ENCODE measurements at places on chromosomes 4 and X.

DNA sequence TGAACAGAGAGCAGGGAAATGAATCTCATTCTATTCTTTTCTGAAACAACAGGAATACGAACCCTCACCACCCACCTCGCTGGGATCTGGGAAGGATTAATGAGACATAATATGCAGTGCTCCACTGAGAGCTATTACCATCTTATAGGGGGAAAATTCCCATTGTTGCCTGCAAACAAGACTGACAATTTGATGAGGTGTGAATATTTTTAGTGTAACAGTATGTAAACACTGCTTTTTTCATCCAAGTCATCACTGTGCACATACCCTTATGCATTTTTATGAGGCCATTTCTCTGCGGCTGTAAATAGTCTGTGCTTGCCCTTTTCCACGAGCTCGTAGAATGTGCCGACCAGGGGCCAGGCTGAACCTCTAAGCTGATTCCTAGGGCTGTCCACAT, 285.6 kb upstream of the CPEB2 start:
- no peak for DNase-seq

DNA sequence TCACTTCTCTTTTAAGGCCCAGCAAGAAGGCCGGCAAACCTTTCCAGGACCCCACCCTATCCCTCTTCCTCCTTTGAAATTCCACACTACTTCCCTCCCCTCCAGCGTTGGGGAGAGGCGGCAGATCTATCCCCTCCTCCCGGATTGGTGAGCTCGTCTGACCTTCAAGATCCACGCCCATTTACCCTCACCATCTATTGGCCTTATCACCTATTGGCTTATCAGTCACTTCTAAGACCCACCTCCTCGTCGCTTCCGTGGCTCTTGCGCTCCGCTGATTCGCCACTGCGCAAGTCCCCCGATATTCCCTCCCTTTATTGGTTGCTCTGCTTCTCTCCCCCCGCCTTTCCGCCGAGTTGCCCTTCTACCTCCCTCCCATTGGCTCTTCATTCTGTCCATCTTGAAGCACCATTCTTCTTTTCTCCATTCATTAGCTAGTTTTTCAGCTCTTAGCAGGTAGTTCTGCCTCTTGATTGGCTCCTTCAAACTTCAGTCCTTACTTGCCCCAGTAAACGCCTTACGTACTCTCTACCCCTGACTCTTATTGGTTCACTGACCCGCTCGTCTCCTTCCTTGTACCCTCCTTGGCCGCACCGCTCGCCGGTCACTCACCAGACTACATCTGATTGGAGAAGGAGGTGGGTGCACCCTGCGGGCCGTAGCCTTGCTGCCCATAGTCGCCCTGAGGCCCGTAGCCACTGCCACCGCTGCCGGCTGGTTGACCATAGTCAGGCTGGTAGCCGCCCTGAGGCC, 4.8 kb upstream of the PRICKLE3 start:
- DNase-seq = peak; percentile 81

- no peak for DNase-seq
Observed at GRCh38 chr4:85573270-85573669, 98.3 kb downstream of the ARHGAP24 start.

DNA sequence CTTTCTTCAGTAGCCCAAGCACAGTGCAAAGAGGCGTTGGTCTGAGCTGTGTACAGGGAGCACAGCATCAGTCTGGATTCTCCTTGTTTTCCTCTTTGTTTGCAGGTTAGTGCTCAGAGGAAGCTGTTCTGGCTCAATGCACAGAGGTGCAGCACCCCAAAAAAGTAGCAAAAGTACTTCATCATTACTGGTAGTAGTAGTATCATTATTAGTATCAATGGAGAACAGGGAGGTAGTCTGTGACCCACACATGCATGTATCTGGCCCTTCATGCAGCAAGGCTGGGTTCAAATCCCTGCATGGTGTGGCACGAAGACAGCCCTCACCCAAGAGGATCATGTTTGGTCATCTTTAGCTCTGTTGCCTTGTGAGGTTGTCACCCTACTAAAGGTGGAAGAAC, 68.7 kb downstream of the CXXC4 start:
- DNase-seq = no peak

DNA sequence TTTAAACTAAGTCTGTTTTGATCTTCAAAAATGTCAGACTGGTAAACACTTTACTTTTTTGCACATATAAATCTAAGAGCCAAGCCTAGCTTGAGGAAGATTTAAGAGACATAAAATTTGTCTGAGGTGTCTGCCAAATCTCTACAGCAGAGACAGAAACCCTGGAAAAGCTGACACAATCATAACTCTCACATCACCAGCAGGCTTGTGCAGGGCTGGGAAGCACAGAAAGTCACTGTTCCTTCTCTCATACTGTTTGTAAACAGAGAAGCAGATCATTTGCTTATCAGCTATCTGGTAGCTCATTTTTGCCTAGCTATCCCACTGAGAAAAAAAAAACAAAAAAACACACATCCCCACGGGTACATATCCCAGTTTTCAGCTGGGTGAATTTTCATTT, 7.0 kb downstream of the ENOX2 start:
- DNase-seq = no peak

- no peak for DNase-seq
Observed at GRCh38 chrX:134933911-134934310, 56.9 kb upstream of the SMIM10 start.

GRCh38 chrX:154014429-154015380, 5.0 kb downstream of the IRAK1 start:
- no peak for DNase-seq

- no peak for DNase-seq
Observed at GRCh38 chr4:62288808-62289541, 1088.8 kb downstream of the ADGRL3 start.

DNA sequence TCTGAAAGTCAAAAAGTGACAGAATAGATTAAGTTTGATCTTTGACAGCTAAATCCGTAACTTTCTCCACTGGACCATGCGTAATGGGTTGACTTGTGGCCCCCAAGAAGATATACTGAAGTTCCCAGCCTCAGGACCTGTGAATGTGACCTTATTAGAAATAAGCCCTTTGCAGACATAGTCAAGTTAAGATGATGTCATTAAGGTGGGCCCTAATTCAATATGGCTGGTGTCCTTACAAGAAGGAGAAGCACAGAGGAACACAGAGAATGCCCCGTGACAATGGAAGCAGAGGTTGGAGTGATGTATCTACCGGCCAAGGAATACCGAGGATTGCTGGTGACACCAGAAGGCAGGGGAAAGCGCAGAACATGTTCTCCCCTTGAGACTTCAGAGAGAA, 14.4 kb downstream of the ENPP6 start:
- no peak for DNase-seq

- DNase-seq = no peak
Observed at GRCh38 chr4:125522588-125522987, 207.8 kb downstream of the FAT4 start.

DNA sequence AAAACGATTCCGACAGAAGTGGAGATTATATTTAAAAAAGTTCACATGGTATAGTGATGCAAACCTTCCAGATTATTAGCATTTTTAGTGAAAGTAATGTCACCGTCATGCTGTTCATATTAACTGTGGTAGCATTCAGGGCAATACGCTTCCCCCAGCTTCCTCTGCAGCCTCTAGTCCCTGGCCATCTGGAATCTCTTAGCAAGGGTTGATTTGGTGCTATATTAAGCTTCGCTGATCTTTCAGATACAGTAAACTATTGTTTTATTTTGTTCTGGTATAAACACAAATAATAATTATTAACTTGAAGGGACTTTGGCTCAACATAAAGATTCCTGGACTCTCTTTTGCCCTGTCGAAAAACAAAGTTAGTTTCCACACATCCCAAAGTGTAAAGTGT, 1080.5 kb upstream of the TENM3 start:
- DNase-seq = no peak

DNA sequence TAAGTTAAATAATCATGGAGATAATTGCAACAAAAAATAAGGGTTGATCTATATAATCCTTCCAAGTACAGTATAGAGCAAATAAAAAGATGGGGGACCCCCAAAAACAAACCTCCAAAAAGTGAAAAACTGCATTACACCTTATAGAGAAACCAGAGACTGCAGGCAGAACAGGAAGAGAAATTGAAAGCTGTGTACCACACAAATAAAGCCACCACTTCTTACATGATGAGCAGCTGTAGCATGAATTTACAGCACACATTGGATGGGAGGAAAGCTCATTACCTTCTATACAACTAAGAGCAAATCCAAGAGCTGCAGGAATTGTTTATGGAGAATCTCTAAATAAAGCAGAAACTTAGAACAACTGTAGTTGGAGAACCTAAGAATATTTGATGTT, 152.4 kb upstream of the PDE5A start:
- DNase-seq = no peak

GRCh38 chr4:173264684-173265185, 69.4 kb downstream of the HMGB2 start:
- DNase-seq = no peak

GRCh38 chrX:154541589-154541895, 5.1 kb downstream of the G6PD start:
- no peak for DNase-seq

DNA sequence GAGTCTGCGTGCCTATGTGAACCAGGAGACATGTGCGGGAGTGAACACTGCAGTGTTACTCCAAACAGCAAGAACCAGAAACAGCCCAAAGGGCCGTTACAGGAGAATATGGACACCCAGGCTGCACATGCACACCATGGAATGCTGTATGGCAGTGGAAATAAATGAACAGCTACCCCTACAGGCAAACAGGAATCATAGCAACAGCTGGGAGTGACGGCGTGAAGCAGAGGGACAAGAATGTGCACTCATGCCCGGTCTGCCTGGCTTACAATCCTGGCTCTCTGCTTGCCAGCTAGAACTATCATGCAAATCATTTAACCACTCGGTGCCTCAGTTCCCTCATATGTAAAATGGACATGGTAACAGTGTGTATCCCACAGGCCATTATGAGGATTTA, 16.6 kb downstream of the GPKOW start:
- no peak for DNase-seq

DNA sequence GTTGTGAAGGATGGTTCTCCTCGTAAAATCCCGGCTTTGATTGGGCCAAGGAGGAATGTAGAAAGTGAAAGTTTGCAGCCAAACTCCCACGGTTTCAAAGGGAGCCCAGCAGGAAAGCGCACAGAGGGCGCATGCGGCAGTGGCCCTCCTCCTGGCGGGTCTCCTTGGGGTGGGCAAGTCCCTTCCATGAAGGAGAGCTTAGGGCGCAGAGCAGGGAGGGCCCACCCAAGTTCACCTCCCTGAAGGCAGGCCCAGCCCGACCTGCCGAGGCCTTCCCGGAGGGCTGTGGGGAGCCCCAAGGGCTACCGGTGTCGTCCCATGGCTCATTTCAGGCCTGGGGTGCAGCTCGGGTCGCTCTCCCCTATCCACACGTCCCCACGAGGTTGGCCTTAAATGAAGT, 2.0 kb downstream of the PDZD4 start:
- no peak for DNase-seq

GRCh38 chrX:110399966-110400365, 41.3 kb downstream of the RTL9 start:
- DNase-seq = no peak

DNA sequence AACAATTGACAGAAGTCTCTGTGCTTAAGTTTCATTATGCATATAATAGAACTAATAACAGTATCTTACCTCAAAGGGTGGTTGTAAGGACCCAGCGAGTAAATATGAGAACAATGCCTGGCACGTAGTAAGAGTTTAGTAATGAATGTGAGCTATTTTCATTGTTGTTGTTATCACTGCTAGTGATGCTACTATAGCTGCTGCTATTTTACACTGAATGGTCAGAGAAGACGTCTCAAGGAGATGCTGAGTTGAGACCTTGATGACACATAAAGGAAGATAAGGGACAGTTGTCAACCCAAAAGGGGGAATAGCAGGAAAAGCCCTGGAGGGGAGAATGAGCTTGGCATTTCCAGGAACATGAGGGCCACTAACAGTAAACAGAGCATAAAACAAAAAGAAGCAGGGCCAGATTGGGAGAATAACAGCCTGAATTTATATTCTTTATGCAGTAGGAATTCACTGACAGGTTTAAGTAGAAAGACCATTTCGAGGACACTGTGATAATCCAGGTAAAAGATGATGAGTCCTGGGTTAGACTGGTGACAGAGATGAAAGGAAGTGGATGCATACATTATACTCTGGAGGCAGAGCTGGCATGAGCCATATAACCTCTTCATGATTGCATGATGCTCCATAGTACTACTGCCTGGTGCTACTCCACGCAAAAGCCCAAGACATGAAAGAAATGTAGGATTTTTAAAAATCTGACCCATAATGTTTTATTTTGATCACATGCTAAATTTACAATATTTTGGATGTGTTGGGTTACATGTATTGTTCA, 23.1 kb downstream of the ATP8A1 start:
- no peak for DNase-seq

GRCh38 chr4:140395668-140396067, 22.2 kb downstream of the SCOC start:
- no peak for DNase-seq

DNA sequence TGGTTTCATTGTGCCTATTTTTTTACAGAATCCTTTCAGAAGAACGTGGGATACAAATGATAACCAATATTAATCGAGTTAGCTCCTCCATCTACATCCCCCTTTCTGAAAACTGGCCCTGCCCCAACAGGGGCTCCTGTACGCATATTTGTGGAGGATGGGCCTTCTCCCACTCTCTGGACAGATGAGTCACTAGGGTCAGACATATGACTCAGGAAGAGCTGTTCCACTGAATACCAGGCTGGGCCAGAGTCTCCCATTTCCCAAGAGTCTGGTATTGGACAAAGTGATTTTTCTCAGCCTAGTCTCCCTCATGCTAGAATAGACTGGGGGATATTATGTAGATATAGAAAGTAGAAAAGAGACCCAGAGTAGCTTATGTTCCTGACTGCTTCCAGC, 142.4 kb downstream of the TSPAN5 start:
- DNase-seq = no peak

- DNase-seq = no peak
Observed at GRCh38 chr4:135564090-135564489, 1362.5 kb upstream of the PABPC4L start.

- no peak for DNase-seq
Observed at GRCh38 chrX:30791296-30792278, 97.5 kb downstream of the TAB3 start.

- DNase-seq = no peak
Observed at GRCh38 chr4:47737326-47737725, 100.5 kb downstream of the CORIN start.

DNA sequence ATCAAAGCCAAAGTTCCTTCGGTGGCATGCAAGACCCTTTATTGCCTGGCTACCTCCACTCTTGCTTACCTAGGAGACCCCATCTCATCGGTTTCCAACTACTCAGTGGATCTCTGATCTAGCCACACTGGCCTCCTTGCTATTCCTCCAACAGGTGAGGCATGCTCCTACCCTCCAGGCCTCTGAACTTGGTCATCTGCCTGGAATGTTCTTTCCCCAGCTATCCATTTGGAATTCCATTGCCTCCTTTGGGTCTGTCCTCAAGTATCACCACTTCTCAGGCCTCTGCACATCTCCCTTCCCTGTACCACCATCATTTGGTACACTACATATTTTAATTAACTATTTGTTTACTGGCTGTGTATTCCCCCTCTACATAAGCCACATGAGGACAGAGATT, 11.2 kb downstream of the LGI2 start:
- no peak for DNase-seq

GRCh38 chr4:181964731-181965130, 278.5 kb upstream of the TENM3 start:
- DNase-seq = no peak

GRCh38 chr4:74112399-74113105, 13.6 kb upstream of the CXCL2 start:
- DNase-seq = no peak

GRCh38 chr4:79947386-79947785, 125.6 kb downstream of the ANTXR2 start:
- no peak for DNase-seq
